ENCODE measurements at places on chromosomes 5 and 9.

GRCh38 chr5:88396751-88397281 lies 128.2 kb upstream of the TMEM161B start:
- no peak for DNase-seq

GRCh38 chr9:23842565-23843129 lies 16.6 kb upstream of the ELAVL2 start:
- DNase-seq, result no peak

DNA sequence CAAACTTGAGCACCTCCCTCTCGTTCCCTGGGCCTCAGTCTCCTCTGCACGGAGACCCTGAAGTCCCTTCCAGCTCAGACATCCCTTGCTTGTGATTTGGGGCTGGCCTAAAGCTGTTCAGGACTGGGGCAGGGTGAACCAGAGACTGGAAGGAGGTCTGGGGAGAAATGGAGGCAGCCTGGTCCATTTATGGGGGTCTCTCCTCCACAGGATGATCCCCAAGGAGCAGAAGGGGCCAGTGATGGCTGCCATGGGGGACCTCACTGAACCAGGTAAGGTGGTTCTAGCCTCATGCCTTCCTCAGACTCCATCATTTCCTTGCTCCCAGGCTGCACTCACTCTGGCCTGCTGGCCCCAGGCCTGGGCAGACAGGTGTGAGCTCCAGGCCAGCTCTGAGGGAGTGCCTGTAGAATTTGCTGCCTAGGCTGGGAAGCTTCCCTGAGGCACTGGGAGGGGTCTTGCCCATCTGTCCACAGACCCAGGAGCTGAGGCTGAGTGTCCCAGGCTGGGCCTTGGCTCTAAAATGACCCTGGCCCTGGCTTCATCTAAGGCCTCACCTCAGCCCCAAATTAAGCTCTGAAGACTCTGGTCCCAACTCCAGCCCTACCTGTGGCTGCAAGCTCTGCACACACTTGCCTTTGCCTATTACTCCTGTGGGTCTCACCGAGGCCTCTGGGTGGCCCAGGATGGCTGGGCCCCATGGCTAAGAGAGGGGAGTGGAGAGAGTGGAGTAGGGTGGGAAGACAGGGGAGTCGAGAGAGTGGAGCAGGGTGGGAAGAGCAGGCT lies 1.9 kb downstream of the MYOZ3 start:
- DNase-seq, result no peak

- no peak for DNase-seq
These were observed 41.6 kb upstream of the SHOC1 start for GRCh38 chr9:111836311-111836710.

- no peak for DNase-seq
These were observed 70.5 kb downstream of the PIK3R1 start for GRCh38 chr5:68285851-68286611.

- no peak for DNase-seq
These were observed 46.6 kb downstream of the ARHGAP26 start for GRCh38 chr5:142816531-142817430.

GRCh38 chr5:55877655-55878054 lies 26.5 kb downstream of the IL31RA start:
- DNase-seq, result no peak

Measured in GM04503 (cell line).